Aorta (tissue), 5 donors: ENCODE measurements at places on chromosomes 6 and 20. TPM values are rescaled to one million over a fixed set of nuclear protein-coding genes. Genes with fewer than 3 reads are reported as not detected.

DNA sequence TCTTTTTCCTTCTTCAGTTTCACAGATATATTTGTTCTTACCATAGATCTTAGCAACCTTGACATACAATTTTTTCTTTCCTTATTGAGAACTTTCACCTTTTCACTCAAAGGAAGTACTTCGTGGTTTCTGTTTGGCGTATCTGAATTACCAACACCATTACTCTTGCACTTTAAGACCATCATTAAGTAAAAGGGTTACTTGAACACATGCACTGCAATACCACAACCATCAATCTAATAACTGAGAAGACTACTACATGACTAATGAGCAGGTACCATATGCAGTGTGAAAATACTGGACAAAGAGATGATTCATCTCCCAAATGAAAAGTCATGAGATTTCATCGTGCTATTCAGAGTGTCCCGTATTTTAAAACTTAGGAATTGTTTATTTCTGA is 21.7 kb upstream of the SENP6 start:
- DNase-seq = no peak

GRCh38 chr20:17643531-17644188 is 38.4 kb downstream of the RRBP1 start:
- DNase-seq = peak; percentile 72

GRCh38 chr6:24401458-24401857 is 1.3 kb upstream of the MRS2 start:
- no peak for DNase-seq

Gene PRRT1
- 3.6 TPM for total RNA-seq

Gene DUSP15
- 4.7 TPM for total RNA-seq

Gene TMEM244
- not detected for total RNA-seq

GRCh38 chr6:70423189-70424134 is 10.2 kb downstream of the FAM135A start:
- no peak for DNase-seq

GRCh38 chr6:42909835-42910234 is 6.0 kb upstream of the PTCRA start:
- DNase-seq = no peak
